ENCODE measurements at places on chromosomes 5 and 9. TPM values are rescaled to one million over a fixed set of nuclear protein-coding genes. Genes with fewer than 3 reads are reported as not detected.
A peak's percentile ranks its signal among the peaks of the same experiment; 100 is the strongest.

The OR13D1 gene
- not detected for total RNA-seq

The ADAMTS13 gene
- 11.5 TPM for total RNA-seq

The LRRC26 gene
- total RNA-seq: not detected

The RNF183 gene
- total RNA-seq: not detected

The TPPP gene
- total RNA-seq: 0.61 TPM

The TNFAIP8 gene
- total RNA-seq: 5.5 TPM

The PLEKHG4B gene
- not detected for total RNA-seq

The NUTM2F gene
- total RNA-seq: under 0.01 TPM

The SLC6A18 gene
- not detected for total RNA-seq

DNA sequence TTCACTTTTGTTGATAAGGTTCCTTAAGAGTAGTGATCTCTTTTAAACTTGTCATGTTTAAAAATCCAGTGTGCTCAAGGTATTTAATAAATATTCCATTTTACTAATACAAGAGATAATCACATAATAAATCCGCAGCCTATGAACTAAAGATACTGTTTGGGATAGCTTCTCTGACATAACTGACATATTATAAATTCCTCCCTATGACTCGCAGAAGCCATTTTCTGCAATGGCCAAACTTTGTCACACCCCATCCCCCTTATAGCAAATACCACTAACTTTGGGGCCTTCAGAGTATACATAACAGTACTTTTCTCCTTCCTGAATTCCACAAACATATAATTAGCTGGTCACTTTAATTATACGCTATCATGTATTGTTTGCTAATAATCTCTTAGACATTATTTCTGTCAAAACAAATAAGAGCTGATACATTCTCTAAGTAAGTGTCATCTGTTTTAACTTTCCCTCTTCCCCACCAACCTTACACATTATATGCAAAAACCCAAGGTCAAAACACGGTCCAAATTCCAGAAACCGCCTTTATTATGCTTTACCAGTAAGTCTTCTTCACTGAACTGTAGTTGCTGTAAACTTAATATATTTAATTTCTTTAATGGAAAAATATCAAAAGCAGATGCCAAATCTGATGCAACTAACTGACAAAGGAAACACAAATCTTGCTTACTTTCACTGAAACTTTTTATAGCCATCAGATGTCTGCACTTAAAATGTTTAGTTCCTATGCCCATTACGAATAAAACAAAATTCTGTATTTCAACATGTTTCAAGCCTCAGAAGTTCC lies 971 bp downstream of the TMEM267 start:
- H3K4me3 ChIP-seq: peak overlapping the region; percentile 92
- H3K27ac ChIP-seq: peak overlapping the region; percentile 98
- DNase-seq: no peak
- H3K4me1 ChIP-seq: peaks cover 10% of the 10 kb centered on the region

DNA sequence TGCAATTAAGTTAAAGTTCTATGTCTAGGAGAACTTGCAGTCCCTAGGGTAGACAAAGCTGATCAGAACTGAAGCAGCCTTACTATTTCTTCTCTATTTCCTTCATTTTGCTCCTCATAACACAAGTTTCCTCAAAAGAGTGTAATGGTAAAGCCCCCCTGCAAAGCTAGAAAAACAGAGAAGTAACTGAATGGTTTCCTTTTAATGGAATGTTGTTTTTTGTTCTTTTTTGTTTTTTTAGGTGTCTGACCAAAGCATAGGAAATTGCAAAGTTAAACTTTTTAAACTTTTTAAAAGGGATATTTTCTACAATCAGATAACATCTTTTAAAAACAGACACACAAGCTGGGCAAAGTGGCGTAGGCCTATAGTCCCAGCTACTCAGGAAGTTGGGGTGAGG lies 145.7 kb downstream of the TLE1 start:
- DNase-seq: no peak
- no peak overlapping the region for H3K4me3 ChIP-seq
- peaks cover 7% of the 10 kb centered on the region for H3K4me1 ChIP-seq
- H3K36me3 ChIP-seq: no peaks in the 10 kb centered on the region

DNA sequence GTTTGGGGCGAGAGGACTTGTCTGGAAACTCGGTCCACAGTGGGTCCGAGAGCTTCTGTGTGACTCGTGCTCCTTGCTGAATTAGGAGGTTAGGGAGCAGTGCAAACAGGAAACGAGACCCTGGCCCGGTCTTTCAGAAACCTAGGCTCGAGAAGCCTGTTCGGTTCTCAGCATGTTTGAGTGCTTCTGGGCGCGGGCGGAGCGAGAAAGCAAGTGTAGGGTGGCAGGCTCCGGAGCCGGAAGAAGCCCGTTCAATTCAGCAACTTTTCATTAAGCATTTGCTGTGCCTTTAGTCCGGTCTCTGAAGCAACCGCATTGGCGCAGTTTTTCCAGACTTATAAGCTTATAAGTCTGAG lies 547 bp downstream of the CLTA start:
- peak overlapping the region; percentile 93 for H3K4me3 ChIP-seq
- H3K36me3 ChIP-seq: no peaks in the 10 kb centered on the region
- peak overlapping the region; percentile 96 for H3K27ac ChIP-seq
- peaks cover 19% of the 10 kb centered on the region for H3K4me1 ChIP-seq
- H3K27me3 ChIP-seq: no peaks in the 10 kb centered on the region
- DNase-seq: peak; percentile 45

- no peak for DNase-seq
- H3K4me3 ChIP-seq: no peak overlapping the region
- H3K27ac ChIP-seq: no peak overlapping the region
- H3K27me3 ChIP-seq: no peaks in the 10 kb centered on the region
- no peaks in the 10 kb centered on the region for H3K36me3 ChIP-seq
These were observed 21.7 kb downstream of the LHX6 start for GRCh38 chr9:122207096-122207495.

DNA sequence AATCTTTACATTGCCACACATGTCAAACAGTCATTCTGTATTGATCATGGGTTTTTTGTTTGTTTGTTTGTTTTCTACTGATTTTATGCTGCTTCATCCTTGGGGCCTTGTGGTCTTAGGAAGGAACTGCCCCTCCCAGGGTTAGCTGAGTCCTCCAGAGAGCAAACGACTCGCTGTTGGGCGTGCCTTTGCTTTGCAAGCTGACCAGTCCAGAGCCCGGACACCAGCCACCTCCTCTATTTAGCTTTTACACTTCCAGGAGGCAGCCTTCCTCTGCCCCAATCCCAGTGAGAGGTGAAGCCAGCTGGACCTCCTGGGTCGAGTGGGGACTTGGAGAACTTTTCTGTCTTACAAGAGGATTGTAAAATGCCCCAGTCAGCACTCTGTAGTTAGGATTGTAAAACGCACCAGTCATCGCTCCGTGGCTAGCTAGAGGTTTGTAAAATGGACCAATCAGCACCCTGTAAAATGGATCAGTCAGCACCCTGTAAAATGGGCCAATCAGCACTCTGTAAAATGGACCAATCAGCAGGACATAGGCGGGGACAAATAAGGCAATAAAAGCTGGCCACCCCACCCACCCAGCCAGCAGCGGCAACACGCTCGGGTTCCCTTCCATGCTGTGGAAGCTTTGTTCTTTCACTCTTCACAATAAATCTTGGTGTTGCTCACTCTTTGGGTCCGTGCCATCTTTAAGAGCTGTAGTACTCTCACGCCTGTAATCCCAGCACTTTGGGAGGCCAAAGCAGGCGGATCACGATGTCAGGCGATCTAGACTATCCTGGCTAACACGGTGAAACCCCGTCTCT lies 154.4 kb downstream of the ERCC6L2 start:
- no peak for DNase-seq
- no peak overlapping the region for H3K27ac ChIP-seq
- H3K4me1 ChIP-seq: peaks cover 25% of the 10 kb centered on the region

- no peak overlapping the region for H3K4me3 ChIP-seq
- H3K36me3 ChIP-seq: no peaks in the 10 kb centered on the region
- H3K27ac ChIP-seq: no peak overlapping the region
These were observed 4.9 kb downstream of the ACSL6 start for GRCh38 chr5:132006331-132007120.

GRCh38 chr5:65925601-65926275 lies 637 bp upstream of the ERBIN start:
- peak overlapping the region; percentile 63 for H3K4me3 ChIP-seq
- DNase-seq: peak; percentile 83
- H3K4me1 ChIP-seq: peaks cover 5% of the 10 kb centered on the region

- no peaks in the 10 kb centered on the region for H3K36me3 ChIP-seq
- DNase-seq: peak; percentile 53
- H3K4me1 ChIP-seq: no peaks in the 10 kb centered on the region
- H3K4me3 ChIP-seq: no peak overlapping the region
- no peaks in the 10 kb centered on the region for H3K27me3 ChIP-seq
These were observed 213.3 kb downstream of the SEMA6A start for GRCh38 chr5:116361171-116361967.

GRCh38 chr5:172370648-172371545 lies 83.4 kb downstream of the SH3PXD2B start:
- H3K4me1 ChIP-seq: no peaks in the 10 kb centered on the region
- H3K4me3 ChIP-seq: no peak overlapping the region
- no peak overlapping the region for H3K27ac ChIP-seq
- H3K27me3 ChIP-seq: no peaks in the 10 kb centered on the region

- H3K36me3 ChIP-seq: no peaks in the 10 kb centered on the region
- no peaks in the 10 kb centered on the region for H3K4me1 ChIP-seq
- H3K4me3 ChIP-seq: no peak overlapping the region
- DNase-seq: no peak
These were observed 76.4 kb downstream of the MED27 start for GRCh38 chr9:132003319-132003704.
